ENCODE measurements at places on chromosomes 13 and 19.

- no peak for DNase-seq
These were observed 183.9 kb upstream of the SOX21 start for GRCh38 chr13:94896238-94896637.

DNA sequence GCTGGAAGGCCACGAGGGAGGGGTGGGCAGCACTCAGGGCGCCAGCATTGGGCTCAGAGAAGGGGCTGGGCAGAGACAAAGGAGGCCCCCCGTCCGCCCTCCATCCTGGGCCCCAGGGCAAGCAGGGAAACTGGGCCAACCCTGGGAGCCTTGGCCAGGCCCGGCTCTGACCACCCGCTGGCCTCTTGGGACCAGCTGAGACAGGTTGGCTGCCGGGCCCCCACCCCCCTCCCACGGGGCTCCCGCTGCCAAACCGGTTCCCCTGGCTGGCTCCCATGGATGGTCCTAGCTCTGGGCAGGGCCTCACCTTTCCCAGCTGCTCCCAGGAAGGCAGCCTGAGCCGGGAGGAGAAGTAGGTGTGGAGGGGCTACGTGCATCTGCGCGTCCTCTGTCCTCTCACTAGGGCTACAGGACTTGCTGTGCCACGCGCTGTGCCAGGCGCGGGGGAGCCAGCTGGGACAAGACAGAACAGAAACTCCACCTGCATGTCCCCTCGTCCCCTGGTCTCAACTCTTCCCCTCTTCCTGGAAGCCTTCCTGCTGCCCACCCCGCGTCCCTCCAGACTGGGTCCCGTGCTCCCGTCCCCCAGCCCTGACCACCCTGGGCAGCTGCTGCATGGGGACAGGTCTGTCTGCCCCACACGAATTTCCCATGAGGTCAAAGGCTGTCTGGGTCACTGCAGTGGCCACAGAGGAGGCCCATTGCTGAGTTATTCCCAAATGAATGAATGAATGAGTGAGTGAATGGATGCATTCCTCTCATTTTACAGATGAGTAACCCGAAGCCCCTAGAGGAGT lies 29.1 kb upstream of the NCCRP1 start:
- DNase-seq = no peak

DNA sequence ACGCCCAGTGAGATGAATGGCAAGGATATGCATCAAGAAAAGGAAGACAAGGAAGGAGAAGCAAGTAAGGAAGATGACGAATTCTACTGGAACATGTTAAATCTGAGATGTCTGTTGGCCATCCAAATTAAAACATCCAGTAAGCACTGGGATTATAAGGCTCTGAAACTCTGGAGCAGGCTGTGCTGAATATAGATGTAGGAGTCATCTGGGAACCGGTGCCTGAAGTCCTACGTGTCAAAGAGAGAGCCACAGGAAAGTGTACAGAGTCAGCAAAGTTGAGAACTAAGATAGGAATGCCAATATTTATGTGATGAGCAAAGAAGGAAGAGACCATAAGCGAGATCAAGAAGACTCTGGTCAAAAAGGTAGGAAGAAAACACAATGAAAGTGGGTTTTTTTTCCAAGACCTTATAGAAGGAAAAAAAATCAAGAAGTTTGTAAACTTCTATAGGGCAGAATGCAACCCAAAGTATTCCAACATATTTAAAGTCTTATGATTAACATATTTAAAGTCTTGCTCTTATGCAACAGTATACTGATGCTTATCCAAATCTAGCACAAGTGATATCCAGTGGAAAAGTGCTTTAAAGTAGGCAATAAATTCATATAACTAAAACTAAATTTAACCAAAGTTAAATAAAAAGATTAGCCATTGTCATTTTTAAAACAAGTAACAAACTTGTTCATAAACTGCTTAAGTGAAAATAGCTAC lies 51.2 kb upstream of the EEF1AKMT1 start:
- no peak for DNase-seq

GRCh38 chr13:30763786-30764413 lies 28.6 kb downstream of the ALOX5AP start:
- no peak for DNase-seq

DNA sequence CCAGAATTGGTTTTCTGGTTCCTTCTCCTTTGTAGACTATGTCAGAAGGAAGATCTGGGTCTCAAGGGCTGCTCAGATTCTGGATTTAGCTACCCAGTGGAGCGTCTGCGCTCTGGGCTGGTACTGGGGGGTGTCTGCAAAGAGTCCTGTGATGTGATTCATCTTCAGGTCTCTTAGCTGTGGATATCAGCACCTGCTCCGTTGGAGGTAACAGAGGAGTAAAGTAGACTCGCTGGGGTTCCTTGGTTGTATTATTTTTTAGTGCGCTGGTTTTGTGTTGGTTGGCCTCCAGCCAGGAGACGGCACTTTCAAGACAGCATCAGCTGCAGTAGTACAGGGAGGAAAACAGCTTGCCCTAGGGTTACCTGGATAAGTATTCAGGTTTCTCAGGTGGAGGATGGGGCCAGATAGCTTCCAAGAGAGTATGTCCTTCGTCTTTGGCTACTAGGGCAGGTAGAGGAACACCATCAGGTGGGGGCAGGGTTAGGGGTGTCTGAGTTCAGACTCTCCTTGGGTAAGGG lies 10.4 kb upstream of the KLK15 start:
- no peak for DNase-seq

DNA sequence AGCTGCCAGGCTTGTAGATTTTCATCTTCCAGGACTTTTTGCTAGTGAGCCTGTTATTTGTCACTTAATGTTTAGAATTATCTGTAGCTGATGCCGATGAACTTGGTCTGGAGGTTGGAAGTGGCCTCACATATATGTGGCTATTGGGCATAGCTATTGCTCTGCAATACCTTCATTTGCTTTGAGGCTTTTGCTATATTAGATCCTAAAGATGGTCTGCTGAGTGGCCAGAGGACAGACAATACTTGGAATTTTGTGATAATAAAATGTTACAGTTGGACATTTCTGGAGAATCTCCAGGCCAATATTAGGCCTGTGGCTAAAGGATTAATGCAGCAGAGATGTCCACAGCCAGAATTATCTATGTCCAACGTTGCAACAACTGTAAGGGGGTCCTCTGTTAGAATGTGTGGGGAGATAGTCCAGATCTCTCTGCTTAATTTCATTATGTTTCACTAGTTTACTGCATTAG lies 222.3 kb downstream of the GPC5 start:
- DNase-seq = no peak

GRCh38 chr13:52751196-52751595 lies 11.6 kb upstream of the CNMD start:
- no peak for DNase-seq

DNA sequence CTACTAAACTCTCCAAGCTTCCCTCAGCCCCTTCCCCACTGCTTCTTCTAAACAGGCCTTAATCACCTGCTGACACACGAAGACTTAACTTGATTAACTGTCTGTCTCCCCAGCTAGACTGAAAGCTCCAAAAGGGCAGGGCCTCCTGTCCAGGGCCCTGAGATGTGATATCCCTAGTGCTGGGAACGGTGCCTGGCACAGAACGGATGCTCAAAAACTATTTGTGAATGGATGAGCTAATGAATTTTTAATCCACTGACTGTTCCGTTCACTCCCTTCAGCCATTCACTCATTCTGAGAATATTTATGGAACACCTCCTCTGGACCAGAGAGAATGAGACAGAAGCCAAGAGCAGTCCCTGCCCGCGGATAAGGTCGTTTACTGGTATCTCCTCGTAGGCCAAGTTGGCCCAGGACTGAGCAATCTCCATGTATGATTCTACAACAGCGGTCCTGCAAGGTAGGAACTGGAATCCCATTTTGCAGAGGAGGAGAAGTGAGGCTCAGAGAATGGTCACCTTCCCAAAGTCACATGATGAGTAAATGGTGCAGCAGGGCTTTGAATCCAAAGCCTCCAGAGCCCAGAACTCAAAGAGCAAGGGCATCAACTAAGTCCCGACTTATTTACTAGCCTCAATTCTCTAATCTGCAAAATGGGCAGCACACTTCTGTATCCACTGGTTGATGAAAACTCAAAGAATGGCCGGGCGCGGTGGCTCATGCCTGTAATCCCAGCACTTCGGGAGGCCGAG lies 3.4 kb downstream of the DMWD start:
- DNase-seq = no peak

- DNase-seq = no peak
These were observed 84.5 kb upstream of the ABCC4 start for GRCh38 chr13:95385798-95386197.

DNA sequence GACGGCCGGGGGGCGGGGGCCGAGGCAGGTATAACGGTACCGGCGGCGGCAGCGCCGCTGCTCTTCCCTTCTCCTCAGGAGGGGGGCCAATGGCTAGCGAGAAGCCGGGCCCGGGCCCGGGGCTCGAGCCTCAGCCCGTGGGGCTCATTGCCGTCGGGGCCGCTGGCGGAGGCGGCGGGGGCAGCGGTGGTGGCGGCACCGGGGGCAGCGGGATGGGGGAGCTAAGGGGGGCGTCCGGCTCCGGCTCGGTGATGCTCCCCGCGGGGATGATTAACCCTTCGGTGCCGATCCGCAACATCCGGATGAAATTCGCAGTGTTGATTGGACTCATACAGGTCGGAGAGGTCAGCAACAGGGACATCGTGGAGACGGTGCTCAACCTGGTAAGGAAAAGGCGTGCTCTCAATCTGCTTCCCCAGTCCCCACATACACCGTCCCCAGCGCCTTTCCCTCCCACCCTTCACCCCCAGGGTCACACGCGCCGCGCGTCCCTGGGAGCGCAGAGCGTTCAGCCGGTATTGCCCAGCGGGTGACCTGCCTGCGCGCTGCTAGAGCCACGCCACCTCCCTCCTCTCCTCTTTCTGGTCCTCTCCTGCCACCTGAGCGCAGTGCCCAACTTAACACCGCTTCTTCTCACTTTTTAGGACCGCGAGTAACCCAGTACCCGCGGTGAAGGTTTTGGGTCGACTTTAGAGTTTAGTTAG lies 814 bp downstream of the NBEA start:
- no peak for DNase-seq

DNA sequence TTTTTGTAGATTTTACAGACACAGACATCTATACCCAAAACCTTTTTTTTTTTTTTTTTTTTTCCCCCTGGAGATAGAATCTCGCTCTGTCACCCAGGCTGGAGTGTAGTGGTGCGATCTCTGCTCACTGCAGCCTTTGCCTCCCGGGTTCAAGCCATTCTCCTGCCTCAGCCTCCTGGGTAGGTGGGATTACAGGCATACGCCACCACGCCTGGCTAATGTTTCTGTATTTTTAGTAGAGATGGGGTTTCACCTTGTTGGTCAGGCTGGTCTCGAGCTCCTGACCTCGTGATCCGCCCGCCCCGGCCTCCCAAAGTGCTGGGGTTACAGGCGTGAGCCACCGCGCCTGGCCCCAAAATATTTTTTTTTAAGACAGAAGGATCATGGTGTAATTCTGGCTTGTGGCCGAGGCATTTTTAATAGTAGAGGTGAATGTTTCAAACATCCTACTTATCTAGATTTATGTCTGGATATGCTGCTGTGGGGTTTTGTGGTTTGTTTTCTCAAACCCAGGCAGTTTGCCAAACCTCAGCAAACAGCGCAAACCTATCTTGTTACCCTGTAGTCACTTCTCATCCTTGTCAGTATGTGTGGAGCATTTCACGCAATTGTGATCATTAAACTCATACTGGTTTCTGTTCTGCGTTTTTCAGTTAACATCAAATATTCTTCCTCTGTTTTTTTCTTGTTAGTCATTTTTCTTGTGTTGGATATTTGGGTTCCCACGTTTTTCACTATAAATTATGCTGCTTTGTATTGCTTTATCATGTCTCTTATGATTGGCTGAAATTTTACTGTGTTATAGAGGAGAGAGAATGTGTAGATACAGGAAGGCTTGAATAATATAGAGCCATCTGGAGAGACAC lies 36.2 kb upstream of the GARRE1 start:
- peak; percentile 50 for DNase-seq

GRCh38 chr19:13015361-13016223 lies 20.3 kb downstream of the NFIX start:
- no peak for DNase-seq

- DNase-seq = no peak
These were observed 1.6 kb upstream of the ZNF567 start for GRCh38 chr19:36685835-36686234.

DNA sequence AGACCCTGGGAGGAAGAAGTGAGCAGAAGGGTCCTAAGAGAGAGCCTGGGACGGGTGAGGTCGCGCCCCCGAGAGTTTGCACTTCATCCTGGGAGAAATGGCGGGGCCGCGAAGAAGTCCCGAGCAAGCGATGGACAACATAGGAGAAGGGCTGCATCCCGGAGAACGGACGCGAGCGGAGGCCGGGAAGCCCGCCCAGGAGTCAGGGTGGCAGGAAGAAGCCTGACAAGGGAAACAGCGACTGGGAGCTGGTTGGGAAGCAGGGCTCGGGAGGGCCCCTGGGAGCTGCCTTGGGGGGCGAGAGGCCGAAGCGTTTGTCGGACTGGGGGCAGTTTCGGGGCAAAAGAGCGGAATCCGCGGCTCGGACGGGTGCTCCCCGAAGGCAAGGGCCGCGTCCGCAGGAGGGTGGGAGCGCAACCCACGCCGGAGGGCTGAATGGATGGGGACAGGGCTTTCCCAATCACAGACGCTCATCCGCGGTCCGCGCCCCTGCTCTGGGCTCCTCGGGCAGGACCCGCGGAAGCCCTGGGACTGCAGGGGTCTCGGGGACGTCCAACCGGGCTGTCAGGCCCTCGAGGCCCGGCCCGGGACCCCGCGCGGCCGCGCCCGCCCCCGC lies 469 bp downstream of the ABHD17A start:
- no peak for DNase-seq

DNA sequence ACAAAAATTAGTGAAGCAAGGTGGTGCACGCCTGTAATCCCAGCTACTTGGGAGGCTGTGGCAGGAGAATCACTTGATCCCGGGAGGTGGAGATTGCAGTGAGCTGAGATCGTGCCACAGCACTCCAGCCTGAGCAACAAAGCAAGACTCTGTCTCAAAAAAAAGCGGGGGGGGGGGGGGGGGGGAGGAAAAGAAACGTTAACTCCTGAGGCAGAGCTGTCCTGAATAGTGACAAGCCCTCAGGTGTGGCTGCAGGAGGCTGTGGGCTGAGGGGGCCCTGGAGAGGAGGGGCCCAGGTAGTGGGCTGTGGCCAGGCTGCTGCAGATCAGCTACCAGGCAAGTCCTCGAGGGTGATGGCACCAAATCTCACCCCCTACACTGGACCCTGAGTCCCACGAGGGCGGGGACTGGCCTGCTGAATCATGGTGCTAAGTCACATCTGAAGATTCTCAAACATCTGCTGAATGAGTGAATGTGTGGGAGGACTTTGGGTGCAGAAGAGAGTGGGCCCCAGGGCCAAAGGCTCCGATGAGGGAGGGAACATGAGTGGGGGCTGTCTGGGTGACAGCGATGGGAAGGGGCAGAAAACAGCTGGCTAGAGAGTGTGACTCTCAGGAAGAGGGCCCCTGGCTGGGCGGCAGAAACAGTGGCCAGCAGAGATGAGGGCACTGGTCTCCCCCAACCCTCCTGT lies 24.6 kb upstream of the ATP1A3 start:
- no peak for DNase-seq
